AG04450 (cell line): ENCODE measurements at places on chromosomes 2 and 18. TPM values are rescaled to one million over a fixed set of nuclear protein-coding genes. Genes with fewer than 3 reads are reported as not detected.

Gene GATA6
- 1.3 and 1.5 TPM in 2 replicates for polyA plus RNA-seq

GRCh38 chr2:19026261-19026660, 332.2 kb downstream of the OSR1 start:
- no peak for DNase-seq

GRCh38 chr18:21164548-21165095, 53.0 kb upstream of the ROCK1 start:
- DNase-seq, result no peak

GRCh38 chr2:191905336-191905735, 58.4 kb upstream of the CAVIN2 start:
- DNase-seq, result no peak

DNA sequence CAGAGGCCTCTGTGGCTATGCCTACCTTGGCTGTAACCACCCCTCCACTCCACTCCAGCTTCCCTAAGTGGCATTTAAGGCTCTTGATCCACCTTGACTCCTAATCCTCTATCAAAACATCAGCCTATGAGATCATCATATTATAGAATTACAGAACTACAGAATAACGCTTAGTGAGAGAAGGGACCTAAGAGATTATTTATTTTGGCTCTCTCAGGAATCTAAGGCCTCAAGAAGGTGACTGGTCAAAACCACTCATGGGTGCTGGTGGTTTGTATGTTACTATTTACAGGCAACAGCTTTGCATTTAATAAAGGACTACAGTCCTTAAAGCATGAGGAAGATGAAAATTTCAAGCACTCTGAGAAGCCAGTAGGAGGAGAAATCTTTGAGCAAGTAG, 118.8 kb downstream of the FSHR start:
- DNase-seq, result no peak

DNA sequence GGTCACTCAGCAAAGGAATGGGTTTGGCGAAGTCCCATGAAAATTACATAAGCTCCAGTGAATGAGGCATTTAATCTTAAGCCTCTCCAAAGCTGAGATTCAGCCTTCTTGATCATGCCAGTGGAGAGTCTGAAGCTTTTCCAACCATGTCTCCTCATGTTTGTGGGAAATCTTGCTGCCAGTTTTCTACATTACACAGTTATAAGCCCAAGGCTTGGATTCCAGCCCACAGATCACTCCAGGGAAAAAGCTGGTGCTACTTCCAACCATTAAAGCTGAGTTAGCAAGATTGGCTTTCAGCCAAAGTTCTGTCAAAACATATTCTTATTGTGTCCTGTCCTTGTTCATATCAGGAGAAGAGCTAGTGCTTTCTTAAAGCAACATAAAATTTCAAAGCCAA, 293.8 kb downstream of the LRRTM4 start:
- DNase-seq, result no peak

GRCh38 chr2:13091455-13091854, 374.7 kb downstream of the TRIB2 start:
- no peak for DNase-seq

- no peak for DNase-seq
These were observed 9.3 kb downstream of the GGCX start for GRCh38 chr2:85551698-85552678.

GRCh38 chr2:124530203-124530602, 505.1 kb downstream of the CNTNAP5 start:
- no peak for DNase-seq

Gene PROKR1
- not detected in 2 replicates for polyA plus RNA-seq

Gene SERPINB13
- not detected in 2 replicates for polyA plus RNA-seq

GRCh38 chr2:189293164-189293563, 113.6 kb upstream of the COL5A2 start:
- DNase-seq, result no peak

- DNase-seq, result no peak
These were observed 10.9 kb downstream of the IGFBP2 start for GRCh38 chr2:216643986-216644659.

GRCh38 chr2:156883804-156884203, 373.7 kb upstream of the GALNT5 start:
- DNase-seq, result no peak

DNA sequence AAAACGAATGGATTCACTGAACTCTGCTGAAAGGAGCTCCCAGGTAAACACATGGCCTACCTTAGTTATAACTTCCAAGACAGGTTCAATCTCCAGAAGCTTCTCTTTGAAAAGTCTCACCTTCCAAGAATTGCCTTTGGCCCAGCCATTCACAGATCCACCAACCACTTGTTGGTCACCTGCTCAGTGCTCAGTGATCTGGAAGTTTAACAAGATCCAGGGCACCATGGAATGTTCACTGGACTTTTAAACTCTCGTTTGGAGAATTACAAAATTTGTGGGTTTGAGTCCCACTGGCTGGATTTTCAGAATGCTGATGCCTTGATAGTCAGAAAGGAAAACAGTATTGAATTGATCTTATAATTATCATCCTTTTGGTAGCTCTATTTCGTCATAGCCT, 9.4 kb downstream of the GPR39 start:
- DNase-seq, result no peak

- no peak for DNase-seq
These were observed 22.0 kb downstream of the MYL12B start for GRCh38 chr18:3283908-3284307.

DNA sequence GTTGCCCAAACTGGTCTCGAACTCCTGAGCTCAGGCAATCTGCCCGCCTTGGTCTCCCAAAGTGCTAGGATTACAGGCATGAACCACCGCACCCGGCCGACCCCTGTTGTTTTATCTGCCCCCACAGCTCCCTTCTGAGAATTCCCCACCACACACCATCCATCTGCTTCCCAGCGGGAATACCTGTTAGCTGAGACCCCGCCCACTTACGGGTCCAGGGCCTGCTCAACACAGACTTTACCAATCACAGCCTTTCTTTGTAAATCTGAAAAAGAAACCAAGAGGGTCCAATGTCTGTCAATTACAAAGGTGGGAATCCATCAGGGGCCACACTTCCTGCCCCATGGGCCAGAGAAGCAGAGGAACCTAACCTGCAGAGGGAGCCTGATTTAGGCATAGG, 14.2 kb upstream of the CABLES1 start:
- no peak for DNase-seq

GRCh38 chr2:84838434-84839145, 42.3 kb downstream of the TRABD2A start:
- peak; percentile 77 for DNase-seq

DNA sequence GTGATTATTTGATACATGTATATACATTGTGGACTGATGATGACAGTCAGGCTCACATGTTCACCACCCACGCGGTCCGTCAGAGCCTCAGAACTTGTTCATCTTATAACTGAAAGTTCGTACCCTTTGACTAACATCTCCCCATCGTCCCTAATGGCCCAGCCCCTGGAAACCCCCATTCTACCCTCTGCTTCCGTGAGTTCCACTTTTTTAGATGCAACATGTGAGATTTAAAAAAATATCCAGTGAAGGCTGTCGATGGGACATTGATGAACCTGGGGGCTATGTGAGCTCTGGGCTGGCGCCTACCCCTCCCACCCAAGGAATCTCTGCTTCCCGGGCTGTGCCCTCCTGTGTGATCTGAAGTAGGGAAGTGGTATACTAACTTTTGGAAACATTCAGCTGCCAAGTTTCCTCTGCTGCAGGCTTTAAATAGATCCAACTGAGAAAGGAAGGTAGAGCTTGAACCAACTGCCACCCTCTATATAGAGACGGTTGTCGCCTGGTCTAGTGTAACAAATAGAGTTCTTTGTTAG, 163.8 kb downstream of the FAM210A start:
- DNase-seq, result no peak

Gene LPIN1
- polyA plus RNA-seq, result 34.6 and 40.5 TPM in 2 replicates

GRCh38 chr18:37258131-37258530, 307.5 kb downstream of the CELF4 start:
- DNase-seq, result no peak

GRCh38 chr18:32919799-32920198, 147.0 kb upstream of the KLHL14 start:
- no peak for DNase-seq

DNA sequence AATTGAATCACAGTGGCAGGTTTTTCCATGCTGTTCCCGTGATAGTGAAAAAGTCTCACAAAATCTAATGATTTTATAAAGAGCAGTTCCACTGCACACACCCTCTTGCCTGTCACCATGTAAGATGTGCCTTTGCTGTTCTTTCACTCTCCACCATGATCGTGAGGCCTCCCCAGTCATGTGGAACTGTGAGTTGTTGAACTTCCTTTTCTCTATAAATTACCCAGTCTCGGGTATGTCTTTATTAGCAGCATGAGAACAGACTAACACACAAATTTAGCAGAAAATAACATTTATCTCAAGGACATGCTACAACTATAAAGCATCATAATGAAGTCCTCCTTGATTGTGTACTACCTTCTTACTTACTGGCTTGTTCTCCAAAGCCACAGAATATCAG, 1526.0 kb downstream of the LRP1B start:
- no peak for DNase-seq

Gene RGPD8
- polyA plus RNA-seq, result 1.5 and 2.6 TPM in 2 replicates

Gene POTEF
- polyA plus RNA-seq, result not detected in 2 replicates

DNA sequence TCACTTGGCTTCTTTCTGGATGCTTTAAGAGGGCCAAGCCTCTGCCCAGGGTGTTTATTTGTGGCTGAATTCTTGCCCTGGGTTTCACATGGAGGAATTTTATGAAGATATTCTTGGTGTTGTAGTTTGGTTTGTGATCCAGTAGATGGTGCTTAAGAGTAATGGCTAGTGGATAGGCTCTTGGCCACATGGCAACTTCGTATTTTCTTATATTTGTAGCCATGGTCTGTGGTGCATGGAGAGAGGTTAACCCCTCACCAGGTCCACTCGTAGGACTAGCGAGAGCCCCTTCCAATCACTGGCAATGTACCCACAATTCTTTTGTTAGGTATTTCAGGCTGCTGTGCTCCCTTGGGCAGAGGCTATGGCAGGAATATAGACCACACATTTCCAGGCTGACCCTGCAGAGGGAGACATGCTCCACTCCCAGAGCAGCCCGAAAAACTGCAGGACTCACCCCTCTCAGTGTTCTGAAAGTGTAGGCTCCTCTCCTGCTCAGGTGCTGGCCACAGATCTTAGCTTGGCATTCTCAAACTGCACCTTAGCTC, 582.1 kb upstream of the SETBP1 start:
- no peak for DNase-seq

DNA sequence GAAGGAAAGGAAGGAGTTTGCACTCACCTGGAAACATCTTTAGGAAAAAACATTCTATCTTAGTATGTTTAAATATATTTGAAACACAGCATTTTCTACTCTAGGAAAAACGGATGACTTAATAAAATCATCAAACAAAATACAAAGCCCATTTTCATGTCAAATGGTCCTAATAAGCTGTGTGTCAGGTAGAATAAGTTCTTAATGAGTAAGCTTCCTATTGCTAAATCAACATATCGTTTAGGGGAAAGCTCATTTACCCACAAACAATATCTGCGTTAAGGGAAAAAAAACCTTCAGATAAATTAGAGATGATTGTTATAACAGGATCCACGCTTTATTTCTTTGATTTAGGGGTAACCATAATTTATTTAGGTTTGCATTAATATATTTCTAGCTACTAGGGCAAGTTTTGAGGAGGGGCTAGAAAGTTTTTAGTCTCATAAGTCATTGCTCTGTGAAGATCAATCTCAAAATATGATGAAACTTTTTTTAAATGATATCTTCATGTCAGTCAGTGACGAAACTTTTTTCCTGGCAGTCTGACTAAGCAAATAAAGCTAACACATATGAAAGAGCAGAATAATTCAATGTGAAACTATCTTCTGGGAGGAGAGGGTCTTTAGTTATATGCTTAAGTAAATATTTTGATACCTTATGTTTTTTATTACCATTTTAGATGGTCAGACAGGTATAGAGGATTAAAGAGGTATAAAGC, 147.1 kb downstream of the WDSUB1 start:
- DNase-seq, result no peak

- DNase-seq, result no peak
These were observed 46.3 kb downstream of the PLEKHB2 start for GRCh38 chr2:131151398-131151797.

Gene C2orf72
- 0.02 TPM in 1 of 2 replicates, not detected in the other for polyA plus RNA-seq

- DNase-seq, result no peak
These were observed 37.5 kb downstream of the CMPK2 start for GRCh38 chr2:6828299-6828584.

DNA sequence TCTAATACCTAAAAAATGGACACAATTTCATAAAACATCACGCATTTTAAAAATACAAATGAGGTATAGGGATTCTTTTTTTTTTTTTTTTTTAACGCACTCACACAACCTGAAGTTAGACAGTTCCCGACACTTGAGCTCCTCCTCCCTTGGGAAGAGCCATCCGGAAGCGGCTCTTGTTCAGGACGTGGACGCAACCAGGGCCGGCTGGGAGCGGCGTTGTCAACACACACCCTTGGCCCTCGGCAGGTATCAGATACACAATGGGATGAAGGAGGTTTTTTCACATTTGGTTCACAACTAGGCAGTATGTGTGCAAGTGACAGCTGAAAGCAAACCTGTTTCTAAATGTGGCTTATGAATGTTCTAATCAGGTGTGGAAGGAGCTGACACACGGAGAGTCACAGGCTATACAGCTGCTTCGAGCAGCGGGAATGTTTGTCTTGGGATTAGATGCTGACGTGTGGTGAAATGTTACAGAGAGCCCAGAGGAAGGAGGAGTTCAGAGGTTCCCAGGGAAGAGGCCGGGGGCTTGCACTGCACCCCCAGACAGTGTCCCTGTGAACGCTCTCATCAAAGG, 111.1 kb downstream of the PXDN start:
- no peak for DNase-seq

Gene CCDC88A
- polyA plus RNA-seq, result 32.5 and 44.7 TPM in 2 replicates

GRCh38 chr18:45357686-45358470, 257.4 kb upstream of the SLC14A2 start:
- DNase-seq, result no peak

Gene PTPRN
- polyA plus RNA-seq, result 11.7 and 15.1 TPM in 2 replicates

DNA sequence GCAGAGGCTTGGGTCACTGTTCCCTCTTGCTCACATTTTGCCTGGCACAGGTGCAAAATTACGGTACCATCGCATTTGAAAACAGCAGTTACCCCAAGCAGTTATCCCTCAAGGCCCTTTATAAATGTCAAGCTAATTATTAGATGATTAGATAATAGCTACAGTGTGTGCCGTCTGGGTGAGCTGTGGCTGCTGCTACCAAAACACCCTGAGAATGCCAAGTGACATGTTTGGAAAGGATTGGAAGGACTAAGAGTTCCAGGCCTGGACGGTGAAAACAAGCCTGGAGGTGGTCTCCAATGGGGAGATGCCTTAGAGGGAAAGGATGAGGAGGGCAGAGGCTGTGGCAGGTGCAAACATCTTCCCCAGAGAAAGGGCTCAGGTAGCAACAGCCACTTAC, 120.6 kb downstream of the CAPN13 start:
- no peak for DNase-seq

GRCh38 chr2:1752751-1753150, 8.4 kb upstream of the PXDN start:
- no peak for DNase-seq

GRCh38 chr2:61946666-61947065, 41.2 kb downstream of the COMMD1 start:
- DNase-seq, result no peak

DNA sequence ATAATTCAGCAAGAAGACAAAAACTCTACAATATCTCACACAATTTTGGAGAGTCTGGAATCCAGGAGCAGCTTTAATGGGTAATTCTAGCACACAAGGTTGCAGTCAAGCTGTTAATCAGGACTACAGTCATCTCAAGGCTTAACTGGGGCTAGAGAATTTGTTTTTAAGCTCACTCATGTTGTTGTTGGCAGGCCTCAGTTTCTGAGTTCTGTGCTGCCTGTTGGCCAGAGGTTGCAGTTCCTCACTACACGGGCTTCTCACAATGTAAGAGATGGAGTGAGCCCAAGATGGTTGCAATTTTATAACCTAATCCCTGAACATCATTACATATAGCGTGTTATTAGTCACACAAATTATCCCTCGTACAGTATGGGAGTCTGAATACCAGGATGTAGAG, 50.6 kb upstream of the TMEFF2 start:
- DNase-seq, result no peak
